ENCODE measurements at places on chromosomes 13 and 19. TPM values are rescaled to one million over a fixed set of nuclear protein-coding genes. Genes with fewer than 3 reads are reported as not detected.

- DNase-seq: peak; percentile 51
Observed at GRCh38 chr19:10927730-10928562, 493 bp downstream of the YIPF2 start.

- DNase-seq: no peak
Observed at GRCh38 chr13:73090116-73090822, 31.5 kb downstream of the KLF5 start.

DNA sequence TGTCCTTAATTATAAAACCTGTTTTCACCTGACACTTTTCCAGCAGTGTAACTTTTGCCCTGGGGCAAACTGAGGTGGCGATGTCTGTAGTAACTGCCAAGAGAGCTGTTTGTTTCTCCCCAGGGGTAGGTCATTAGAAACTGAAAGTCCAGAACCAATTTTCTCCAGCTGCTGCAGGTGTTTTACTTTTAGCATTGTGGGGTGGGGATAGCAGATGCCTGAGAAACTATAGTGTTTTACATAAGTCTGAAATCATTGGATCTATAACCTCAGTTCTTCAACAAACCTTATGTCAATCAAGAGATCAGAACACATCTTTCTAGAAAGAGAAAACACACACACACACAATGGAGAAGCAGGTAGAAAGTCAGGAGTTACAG is 92.7 kb downstream of the LHFPL6 start:
- DNase-seq: no peak

DNA sequence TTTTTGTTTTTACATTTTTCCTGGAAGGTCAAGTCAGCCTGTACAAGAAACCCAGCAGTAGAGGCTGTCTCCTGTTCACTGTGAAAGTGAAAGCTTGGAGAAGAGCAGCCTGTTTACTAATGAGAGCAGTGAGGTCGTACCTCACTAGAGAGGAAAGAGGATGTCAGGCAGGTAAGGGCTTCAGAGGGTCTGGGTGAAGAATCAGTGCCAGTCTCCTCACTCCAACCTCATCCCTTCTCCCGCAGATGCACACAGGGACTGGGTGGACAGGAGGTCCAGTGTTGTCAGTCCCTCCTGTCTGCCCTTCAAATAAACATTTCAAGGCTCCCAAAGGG is 462.5 kb downstream of the KLF5 start:
- DNase-seq: no peak

- DNase-seq: no peak
Observed at GRCh38 chr13:44651209-44651608, 75.1 kb upstream of the TSC22D1 start.

DNA sequence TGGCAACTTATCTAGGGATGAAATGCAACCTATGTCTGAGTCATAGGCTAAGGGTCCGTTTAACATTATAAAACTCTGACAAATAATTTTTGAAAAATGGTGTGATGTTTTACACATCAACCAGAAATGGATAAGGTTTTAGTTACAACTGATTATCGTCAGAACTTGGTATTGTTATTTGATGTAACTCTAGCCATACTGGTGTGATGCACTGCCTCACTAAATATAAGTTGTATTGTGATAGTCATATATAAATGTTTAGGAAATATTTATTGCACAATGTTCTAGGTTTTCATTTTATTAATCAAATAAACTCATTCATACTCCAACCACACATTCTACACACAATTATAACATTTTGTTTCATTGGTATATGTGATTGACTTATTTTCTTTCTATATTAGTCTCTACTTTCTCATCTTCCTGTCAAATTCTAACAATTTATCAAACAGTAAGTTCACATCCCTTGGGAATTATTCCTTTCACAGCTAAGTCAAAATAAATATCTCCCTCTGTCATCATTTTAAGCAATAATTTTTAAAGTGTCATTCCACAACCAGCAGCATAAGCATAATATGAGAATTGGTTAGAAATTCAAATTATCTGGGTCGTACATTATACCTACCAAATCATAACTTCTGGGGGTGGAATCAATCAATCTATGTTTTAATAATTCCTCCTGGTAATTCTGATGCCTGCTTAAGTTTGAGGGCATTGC is 873.9 kb downstream of the SLITRK1 start:
- no peak for DNase-seq

GRCh38 chr13:22103046-22104027 is 432.5 kb downstream of the FGF9 start:
- no peak for DNase-seq

DNA sequence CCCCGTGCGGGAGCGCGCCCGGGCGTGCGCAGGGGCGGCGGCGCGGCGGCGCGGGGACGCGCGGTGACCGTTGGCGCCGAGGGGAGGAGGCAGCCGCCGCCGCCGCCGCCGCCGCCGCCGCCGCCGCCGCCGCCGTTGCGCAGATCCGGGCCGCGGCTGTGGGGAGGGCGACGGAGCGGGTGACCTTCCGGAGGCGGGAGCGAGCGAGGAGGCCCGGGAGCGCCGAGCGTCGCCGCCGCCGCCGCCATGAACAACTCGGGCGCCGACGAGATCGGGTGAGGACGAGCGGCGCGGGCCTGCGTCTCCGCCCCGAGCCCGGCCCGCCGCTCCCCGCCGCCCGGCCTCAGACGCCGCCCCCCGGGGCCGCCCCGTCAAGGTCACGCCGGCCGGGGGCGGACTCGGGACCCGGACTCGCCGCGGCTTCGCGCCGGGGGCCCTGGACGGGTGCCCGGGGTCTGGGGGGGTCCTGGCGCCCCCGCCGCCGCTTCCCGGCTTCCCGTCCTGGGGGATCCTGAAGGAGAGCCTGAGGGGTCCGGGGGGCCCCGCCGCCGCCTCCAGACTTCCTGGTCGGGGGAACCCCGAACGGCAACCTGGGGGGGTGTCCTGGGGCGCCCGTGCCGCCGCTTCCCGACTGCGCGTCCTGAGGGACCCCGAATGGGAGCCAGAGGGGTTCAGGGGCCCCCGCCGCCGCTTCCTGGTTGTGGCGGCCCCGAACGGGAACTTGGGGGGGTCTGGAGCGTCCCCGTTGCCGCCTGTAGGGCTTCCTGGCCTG is at the start of gene DAZAP1:
TSS of gene DAZAP1 (plus strand) at position 59 of the 772 bp plus-strand sequence. CDS start at position 247, 188 bp downstream.
- no peak for DNase-seq

- DNase-seq: no peak
Observed at GRCh38 chr19:9608912-9609311, 12.1 kb downstream of the ZNF561 start.

- DNase-seq: peak; percentile 41
Observed at GRCh38 chr19:38841787-38842438, 7.9 kb downstream of the HNRNPL start.

DNA sequence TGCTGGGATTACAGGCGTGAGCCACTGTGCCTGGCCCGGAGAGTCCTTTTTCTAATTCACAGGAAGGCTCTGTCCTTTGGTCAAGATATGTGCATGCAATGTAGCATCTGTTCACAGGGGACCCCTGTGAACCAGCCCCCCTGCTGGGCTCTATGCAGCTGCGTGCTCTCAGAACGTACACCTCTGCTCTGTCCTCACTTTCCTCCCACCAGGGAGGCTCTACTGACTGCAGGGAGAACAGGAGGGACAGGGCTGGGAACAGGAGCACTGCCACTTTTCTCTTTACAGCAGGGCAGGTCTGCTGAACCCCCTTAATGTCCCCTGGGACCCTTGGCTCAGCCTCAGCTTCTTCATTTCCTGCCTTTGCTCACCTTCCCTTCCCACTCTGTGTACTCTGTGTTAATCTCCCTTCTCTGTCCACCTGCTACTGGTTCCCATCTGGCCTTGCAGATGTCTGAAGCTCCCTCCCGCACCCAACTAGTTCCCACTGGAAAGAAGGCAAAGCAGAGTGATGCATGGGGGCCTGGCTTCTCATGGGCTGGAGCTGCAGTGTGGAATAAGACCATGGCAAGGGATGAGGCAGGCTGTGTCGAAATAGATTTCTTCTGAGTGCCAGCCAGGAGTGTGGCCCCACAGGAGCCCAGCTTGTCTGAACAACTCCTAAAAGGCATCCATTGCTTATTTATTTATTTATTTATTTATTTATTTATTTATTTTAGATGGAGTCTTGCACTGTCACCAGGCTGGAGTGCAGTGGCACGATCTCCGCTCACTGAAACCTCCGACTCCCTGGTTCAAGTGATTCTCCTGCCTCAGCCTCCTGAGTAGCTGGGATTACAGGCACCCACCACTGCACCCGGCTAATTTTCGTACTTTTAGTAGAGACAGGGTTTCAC is 7.2 kb downstream of the ADGRE2 start:
- peak; percentile 18 for DNase-seq

GRCh38 chr19:35732540-35733179 is 9.6 kb downstream of the IGFLR1 start:
- no peak for DNase-seq

DNA sequence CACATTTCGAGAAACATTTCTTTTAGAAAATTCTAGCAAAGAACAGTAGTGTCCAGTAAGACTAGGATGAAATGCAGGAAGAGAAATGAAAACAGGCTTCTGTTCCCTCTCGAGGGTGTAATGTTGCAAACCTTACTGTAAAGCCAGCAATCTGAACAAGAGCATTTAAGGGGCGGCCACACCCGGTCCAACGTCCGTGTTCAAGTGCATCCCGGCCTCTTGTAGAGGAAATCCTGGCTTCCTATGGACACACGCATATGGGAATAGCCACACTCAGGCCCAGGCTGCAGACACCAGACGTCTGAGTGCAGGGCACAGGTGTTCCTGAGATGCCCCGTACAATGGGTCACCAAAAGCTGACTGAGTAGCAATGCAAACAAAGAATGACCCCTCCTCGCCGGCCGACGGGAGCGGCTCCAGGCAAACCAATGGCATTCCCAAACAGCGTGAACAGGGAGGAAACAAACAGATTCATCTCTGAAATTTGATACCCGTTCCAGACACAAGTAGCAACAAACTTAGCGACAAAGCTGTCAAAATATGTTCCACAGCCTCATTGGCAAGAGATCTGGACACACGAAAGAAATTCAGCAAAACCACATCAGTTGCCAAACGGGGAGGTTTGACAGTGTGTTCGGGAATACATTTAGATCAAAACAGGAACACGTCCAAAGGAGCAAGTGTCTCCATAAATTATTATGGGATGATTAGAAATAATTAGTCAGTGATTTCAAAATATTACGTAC is 278.6 kb upstream of the TSHZ3 start:
- no peak for DNase-seq

GRCh38 chr19:58476498-58477015 is 405 bp downstream of the ZNF446 start:
- no peak for DNase-seq

DNA sequence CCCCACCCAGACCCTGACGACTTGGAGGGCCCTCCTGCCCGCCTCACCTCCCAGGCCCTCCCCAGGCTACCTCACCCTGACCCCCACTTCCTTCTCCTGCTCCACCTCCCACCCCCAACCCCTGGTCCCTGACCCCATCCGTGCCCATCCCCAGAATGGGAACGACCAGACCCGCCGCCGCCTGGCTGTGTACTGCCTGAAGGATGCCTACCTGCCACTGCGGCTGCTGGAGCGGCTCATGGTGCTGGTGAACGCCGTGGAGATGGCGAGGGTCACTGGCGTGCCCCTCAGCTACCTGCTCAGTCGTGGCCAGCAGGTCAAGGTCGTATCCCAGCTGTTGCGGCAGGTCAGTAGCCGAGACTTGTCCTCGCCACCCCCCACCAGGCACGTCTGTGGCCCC is 11.9 kb upstream of the SPIB start:
- no peak for DNase-seq

GRCh38 chr13:109764045-109764444 is 22.3 kb downstream of the IRS2 start:
- DNase-seq: no peak

- no peak for DNase-seq
Observed at GRCh38 chr19:48991873-48992580, 1.1 kb downstream of the GYS1 start.

DNA sequence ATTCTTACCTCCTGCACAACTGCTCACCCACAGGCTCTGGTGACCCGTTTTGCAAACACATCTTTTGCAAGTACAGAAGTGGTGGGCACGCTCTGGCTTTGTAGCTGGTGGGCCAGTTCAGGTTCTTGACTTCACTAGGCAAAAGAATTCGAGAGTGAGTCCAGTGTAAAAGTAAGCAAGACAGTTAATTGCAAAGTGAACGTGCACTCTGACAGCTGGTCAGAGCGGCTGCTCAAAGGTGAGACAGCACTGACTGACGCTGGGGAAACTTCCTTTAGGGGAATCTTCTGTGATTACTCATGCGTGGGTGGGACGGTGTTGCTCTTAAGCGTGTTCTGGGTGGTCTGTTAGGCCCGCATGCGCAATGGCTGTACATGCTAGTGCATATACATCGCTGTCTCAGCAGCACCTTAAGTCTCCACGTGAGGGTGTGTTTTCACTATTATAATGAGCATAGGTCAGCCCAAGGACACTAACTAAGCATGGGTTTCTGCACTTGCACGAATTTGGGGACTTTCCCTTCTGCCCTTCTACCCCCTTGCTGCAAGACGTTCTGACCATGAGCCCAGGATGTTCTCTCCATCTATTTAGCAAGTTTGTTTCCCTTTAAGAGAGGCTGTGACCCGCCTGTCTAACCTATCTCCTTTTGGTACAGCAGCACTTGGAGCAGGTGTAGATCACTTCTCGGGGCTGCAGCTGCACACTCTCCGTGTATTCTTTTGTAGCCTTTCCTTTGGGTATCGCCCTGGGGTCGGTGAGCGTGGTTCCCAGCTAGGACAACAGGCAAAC is 30.2 kb upstream of the CD33 start:
- DNase-seq: no peak

DNA sequence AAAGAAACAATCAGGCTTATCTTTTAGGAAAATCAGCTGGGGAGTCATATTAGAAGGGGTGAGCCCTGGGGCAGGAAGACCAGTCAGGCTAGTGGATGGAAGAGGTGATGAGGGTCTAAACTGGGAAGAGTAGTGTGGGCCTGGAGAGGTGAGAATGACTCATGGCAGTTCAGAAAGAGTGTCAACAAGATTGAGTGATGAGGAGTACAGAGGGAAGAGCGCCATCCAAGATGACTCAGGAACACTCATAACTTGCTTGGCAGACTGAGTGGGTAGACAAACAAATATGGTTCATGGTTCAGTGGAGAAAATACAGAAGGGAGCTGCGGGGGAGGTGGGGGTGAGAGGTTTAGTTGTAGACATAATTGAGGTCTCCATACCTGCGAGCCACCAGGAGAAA is 17.3 kb upstream of the CLDN10 start:
- DNase-seq: no peak

DNA sequence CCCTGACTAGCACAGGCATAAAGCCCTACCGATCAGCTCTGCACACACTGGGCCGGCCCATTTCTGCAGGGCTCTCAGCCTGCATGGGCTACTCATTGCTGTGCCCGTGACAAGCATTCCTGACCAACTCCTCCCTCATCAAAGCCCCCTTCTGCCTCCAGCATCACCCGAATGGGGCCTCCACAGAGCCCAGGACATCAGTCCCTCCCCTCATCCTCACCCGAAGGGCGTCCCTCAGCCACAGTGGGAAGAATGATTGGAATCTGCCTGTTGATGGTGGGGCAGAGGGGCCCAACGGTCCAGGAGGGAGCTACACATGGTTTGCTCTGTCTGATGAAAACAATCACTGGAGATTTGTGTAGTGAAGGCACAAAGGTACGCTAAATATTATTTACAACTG is 43.8 kb downstream of the SERP2 start:
- DNase-seq: no peak

Gene TUBB4A
- 21.9 TPM for total RNA-seq

Gene LRRC8E
- not detected for total RNA-seq

Gene GRK1
- not detected for total RNA-seq

Gene WDR87
- 0.07 TPM for total RNA-seq

Gene ZNF878
- total RNA-seq: 0.29 TPM

Gene ARRDC5
- total RNA-seq: 10.2 TPM

Gene SARS2
- 32.0 TPM for total RNA-seq

Gene C1QTNF9B
- total RNA-seq: not detected

Gene IQCN
- total RNA-seq: 63.6 TPM

Gene MYO1F
- 126 TPM for total RNA-seq

Gene DOHH
- 8.4 TPM for total RNA-seq

All from B cell (primary cell).